ENCODE measurements at places on chromosomes 5 and 9.

GRCh38 chr5:154962494-154962893 lies 21.6 kb downstream of the MRPL22 start:
- DNase-seq, result no peak

DNA sequence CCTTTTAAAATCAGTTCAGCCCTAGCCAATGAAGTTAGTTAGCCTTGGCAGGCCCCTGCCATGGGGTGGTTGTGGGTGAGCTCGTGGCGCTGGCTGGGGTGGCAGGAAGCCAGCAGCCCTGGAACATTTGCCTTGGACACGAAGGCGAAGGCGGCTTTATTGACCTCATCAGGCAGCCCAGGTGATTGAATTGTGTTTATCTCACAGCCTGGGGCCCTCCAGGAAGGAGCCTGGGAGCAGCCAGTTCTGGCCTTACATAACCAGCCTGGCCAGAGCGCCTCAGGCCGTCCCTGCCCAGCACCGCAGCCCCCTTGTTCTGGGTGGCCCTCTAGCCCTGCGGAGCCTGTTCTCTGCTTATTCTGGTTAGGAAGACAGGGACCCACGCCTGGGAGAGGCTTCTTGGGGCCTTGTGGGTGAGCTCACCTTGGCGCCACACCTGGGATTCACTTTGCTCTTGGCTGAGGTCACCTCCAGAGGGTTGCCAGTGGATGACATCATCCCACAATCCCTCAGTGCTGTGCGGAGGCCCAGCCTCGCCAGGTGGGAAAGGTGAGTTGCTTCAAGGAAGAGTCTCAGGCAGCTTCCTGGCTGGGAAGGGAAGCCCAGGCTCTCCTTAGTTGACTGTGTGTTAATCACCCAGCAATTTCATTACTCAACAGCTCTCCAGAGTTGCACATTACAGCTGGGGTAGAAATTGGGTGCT lies 54.4 kb upstream of the RPL26L1 start:
- DNase-seq, result no peak

DNA sequence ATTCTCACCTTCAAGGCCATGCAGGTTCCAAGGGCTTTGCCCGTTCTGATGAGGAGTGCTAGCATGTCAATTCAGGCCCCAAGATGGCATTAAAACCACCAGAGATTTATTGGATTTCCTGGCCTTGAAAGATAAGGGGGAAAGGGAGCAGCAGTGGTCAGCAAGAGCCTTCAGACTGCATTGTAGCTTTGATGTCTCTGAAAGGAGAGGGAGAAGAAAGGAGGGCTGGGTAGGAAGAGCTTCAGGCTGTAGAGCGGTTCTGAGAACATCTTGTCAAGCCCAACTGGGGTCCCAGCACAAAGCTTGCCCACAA lies 41.8 kb upstream of the FGF1 start:
- DNase-seq, result no peak

DNA sequence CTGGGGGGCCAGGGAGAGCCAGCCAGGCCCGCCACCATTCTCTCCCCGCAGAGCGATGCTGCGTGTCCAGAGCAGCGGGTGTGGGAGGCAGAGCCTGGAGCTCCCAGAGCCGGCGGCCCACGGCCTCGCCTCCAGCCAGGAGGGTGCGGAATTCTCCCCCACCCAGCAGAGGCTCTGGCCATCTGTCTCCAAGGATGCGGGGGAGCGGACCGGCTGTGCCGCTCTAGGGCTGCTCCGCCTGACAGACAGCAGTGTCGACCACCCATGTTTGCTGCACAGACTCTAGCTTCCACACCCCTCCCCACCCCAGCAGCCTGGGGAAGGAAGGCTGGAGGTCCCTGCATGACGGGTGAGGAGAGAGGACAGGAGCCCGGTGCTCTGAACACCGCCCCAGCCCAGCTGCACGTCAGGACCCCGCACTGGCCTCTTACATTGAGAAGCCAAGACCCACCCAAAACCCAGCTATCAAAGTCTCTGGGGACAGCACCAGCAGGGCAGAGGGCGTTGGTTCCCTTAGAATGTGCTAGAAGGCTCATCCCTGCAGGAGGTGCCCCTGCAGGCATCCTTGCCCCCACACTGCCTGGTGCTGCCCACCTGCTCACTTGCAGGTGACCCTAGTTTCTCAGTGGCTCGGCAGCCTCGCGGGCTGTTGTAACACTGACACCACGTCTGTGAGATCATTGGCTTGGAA lies 29.7 kb upstream of the FCN1 start:
- DNase-seq, result no peak

- no peak for DNase-seq
Measured at GRCh38 chr5:172730981-172731679, 39.9 kb downstream of the DUSP1 start.

DNA sequence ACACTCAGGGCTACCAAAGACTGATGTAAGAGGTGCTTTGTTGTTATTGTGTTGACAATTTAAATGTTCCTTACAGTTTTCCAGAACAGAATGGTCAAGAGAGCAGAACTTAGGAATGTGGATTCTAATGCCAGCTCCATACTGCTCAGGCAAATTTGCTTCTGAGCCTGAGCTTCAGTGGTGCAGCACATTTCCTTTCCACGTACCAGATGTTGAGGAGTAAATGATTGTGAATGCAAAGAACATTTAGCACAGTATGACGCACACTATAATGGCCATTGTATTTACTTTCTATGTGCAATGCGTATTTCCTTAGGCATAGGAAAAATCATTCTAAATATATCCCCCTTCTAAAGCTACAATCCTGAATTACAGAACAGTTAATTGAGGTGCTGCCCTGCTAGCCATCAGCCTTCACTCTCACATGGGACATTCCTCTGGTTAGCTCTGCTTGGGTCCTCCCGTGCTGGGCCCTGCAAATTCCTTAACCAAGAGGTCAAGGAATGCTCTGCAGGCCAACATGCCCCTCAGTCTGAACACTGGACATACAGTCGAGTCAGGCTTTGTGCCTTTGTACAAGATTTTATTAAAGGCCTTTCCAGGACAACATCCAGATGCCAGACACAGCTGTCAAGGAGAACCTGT lies 21.1 kb upstream of the TMEM174 start:
- DNase-seq, result no peak

DNA sequence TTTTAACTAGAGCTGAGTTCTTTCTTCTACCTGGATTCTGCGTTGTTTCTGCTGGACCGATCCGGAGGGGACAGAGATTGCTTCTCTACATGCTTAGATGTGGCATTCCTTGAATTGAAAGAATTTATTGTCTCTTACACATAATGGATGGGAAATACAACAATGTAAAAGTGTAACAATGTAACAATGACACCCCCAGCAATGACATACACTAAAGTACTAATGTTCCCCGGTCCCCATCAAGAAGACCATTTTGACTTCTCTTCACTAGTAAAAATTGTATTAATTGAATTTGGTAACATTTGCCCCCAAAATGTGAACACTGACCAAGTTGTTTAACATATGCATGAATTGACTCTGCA lies 760.2 kb downstream of the TAF11L14 start:
- no peak for DNase-seq

DNA sequence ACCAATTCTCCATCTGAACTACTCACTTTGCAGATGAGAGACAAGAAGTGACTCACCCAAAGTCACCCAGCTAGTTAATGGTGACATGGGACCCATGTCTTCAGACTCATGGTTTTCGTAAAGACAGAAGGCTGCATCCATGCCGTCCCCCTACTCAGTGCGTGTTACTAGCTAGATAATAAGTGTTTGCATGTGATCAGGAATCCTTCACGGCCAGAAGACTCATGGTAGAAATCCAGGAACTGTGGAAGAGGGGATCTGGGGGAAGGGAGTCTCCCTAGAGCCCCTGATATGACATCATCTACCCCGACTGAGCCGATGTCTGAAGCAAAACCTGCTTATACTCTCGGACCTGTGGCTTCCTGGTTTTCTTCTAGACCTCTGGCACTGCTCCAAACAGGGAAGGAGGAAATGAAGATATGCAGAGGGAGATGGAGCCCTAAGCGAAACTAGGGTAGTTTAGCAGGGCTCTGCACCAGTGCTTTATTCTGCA lies 3.3 kb downstream of the RNF183 start:
- no peak for DNase-seq

DNA sequence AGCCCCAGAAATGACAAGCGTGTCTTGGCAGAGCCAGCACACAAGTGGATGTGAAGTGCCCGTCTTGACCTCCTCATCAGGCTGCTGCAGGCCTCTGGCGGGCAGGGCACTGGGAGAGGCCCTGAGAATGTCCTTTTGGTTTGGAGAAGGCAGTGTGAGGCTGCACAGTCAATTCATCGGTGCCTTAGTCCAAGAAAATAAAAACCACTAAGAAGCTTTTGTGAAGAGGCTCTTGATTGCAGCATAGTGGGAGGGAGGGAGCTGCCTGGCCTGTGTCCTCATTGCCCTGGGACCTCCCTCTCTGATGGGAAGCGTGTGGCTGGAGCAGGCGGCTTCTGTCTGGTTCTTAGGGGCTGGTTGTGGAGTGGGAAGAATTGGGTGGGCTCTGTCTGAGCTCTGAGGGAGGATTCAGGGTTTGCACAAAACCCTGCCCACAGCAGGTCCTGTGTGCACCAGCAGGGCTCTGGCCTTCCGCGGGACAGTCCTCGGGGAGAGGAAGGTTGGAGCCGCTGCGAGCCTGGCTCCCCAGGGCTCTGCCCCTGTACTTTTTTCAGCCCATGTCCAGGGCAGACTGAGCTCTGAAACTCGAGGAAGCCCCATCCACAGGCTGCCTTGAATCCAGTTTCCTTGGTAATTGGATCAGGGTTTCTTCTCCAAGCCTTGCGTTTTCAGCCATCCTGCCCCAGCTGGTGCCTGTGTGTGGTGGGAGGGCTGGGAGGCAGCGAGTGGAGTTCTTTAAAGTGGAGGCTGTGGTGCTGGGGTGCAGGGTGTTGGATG lies 1.1 kb downstream of the HRCT1 start:
- no peak for DNase-seq

GRCh38 chr9:77750284-77750683 lies 102.2 kb upstream of the GNA14 start:
- DNase-seq, result no peak

DNA sequence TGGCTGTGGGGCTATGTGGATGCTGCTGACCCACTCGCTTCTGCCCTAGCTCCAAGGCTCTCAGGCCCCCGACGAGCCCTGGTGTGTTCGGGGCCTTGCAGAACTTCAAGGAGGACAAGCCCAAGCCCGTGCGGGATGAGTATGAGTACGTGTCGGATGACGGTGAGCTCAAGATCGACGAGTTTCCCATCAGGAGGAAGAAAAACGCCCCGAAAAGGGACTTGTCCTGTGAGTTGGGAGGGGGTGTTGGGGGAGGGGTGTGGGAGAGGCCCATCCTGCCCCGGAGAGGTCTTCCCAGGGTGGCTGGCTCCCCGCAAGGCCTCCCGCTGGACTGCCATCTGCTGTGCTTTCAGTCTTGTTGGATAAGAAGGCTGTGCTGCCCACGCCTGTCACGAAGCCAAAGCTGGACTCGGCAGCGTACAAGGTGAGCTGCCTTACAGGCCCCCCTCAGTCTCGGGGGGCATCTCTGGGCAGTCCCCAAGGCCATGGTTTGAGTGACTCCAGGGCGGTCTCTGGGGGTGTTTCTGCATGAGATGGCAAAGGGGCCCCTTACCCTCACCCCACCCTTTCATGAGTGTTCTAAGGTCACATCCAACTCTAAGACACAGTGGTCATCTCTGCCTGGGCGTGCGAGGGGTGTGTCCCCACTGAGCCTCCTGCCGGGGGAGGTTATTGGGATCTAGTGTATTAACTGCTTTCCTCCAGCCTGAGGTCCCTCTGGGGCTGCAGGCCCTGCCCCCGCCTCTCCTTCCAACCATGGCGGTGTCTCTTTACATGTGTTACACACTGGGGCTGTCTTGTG lies 89.5 kb downstream of the PHF2 start:
- DNase-seq, result no peak

- DNase-seq, result no peak
Measured at GRCh38 chr5:27124590-27124989, 86.2 kb upstream of the CDH9 start.

DNA sequence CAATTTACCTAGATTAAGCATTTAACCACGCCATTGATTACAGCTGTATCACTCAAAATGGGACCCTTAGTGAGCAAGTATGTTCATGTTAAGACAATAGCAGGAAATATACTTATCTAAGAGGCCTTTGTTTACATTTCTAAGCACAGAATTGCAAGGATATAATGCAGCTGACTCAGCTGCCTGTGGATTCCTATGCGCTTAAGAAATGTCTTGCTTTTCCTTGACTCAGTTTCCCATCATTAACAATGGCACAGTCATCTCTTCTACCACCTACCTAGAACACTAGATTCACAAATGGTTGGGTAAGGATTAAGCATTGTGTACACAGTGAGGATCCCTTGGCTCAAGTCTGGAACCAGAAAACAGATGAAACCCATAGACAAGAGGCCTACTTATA lies 163.8 kb downstream of the TSSK1B start:
- no peak for DNase-seq

DNA sequence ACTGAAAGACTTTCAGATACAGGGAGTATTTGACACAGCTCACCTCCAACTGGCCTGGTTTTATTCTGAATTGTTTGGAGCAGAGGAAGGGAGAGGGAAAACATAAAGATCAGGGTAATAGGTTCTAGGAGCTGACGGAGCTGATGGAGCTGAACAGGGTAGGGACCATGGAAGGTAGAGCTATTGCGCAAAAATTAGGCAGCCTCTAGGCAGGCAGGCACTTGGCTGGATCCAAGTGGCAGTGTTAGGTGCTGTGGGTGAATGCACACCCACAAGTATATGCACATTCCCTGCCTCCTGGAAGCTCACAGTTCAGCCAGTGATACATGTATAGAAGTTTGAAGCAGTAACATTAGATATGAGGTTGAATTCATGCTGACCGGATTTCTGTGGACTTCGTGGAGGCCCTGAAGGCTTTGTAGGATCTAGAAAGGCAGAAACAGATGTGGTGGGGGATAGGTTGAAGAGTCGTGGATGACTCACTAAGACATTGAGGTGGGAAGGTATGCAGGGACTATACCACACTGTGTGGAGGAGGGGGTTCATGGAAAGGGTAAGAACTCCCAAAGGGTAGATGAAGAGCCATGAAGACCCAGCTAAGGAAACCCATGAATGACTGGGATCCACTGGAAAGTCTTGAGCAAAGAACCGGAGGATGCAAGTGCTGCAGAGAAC lies 50.8 kb downstream of the WWC1 start:
- no peak for DNase-seq

- no peak for DNase-seq
Measured at GRCh38 chr5:137667341-137667740, 68.5 kb downstream of the KLHL3 start.

DNA sequence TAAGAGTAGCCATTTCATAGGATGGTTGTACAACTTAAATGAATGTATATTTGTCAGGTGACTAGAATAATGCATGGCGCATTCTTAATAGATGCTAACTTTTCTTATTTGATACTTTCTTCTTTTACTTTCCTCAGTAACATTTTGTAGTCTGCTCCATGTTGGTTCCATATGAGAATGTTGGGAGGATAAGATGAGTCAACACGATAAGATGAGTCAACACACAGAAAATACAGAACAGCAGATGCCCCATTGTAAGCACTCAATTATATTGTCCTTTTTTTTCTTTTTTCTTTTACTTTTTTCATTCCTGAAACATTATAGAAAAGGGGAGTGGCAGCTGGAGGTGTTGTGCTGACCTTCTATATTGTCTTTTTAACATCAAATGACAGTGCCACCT lies 92.3 kb upstream of the SPATA31C2 start:
- no peak for DNase-seq

DNA sequence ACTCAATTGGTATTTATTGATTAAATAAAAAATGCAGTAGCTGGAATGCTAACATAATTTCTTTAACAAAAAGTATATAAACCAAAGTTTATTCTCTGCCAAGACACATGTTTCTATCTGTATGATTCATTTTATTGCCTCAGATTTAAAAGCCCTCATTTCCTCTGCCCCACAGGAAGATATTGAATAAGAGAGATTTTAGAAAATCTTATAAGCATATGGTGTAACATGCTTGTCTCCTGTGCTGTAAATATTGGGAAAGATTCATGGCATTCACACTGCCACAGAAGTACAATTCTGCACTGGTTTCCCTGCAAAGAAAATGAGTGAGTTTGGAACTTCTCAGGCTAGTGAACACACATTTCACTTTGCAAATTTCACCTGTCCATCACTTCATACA lies 134.9 kb upstream of the FBXL7 start:
- no peak for DNase-seq
